ENCODE measurements at places on chromosomes 3 and 15. TPM values are rescaled to one million over a fixed set of nuclear protein-coding genes. Genes with fewer than 3 reads are reported as not detected.

The ARPIN gene
- total RNA-seq: not detected

The GRAMD2A gene
- not detected for total RNA-seq

The CD200R1 gene
- total RNA-seq: 4.4 TPM

GRCh38 chr15:82585072-82585471 is 44.8 kb upstream of the RPS17 start:
- DNase-seq: no peak
- no peaks in the 10 kb centered on the region for H3K4me1 ChIP-seq
- H3K36me3 ChIP-seq: no peaks in the 10 kb centered on the region
- no peak overlapping the region for H3K27ac ChIP-seq
- H3K27me3 ChIP-seq: peaks cover 12% of the 10 kb centered on the region

GRCh38 chr3:48504051-48504946 is at the start of gene SHISA5:
Gene SHISA5, minus strand, starts transcription at chr3:48504174. Its CDS starts 80 bp downstream, at chr3:48504094.
- no peaks in the 10 kb centered on the region for H3K27me3 ChIP-seq
- DNase-seq: peak; percentile 67
- H3K4me1 ChIP-seq: peaks cover 50% of the 10 kb centered on the region

DNA sequence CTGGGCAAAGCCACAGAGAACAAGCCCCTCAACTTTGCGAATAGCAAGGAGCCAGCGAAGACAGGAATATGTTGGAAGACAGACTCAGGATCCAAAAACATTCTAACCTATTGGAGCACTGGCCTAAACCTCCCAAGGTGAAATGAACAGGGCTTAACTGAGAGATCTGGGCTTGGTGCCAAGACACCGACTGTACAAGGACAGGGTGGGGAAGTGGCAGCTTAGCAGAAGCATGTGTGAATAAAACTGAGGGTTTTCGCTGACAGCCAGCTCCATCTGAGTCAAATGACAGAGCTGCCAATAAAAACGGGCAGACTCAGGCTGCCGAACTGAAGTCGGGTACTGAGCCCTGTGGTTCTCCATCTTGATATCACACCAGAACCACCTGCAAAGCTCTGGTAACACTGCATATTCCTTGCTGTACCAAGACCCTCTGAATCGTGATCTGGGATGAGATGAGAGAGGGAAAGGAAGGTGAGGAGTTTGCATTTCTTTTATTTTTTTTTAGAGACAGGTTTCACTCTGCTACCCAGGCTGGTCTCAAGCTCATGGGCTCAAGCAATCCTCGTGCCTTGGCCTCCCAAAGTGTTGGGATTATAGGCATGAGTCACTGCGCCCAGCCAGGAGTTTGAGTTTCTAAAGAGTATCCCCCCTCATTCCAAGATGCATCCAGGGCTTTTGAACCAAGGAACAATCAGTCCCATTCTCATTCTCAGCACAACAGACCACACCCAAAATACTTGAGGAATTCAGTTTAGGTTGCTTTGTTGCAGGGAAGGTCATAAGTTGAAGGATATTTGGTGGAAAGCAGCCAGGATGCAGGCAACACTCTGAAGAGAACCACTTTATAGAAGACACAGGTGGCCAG is 6.0 kb upstream of the PLCB2 start:
- H3K27ac ChIP-seq: peak overlapping the region; percentile 31
- no peak overlapping the region for H3K4me3 ChIP-seq
- H3K4me1 ChIP-seq: peaks cover 22% of the 10 kb centered on the region
- peak; percentile 48 for DNase-seq

The TRIM42 gene
- not detected for total RNA-seq

DNA sequence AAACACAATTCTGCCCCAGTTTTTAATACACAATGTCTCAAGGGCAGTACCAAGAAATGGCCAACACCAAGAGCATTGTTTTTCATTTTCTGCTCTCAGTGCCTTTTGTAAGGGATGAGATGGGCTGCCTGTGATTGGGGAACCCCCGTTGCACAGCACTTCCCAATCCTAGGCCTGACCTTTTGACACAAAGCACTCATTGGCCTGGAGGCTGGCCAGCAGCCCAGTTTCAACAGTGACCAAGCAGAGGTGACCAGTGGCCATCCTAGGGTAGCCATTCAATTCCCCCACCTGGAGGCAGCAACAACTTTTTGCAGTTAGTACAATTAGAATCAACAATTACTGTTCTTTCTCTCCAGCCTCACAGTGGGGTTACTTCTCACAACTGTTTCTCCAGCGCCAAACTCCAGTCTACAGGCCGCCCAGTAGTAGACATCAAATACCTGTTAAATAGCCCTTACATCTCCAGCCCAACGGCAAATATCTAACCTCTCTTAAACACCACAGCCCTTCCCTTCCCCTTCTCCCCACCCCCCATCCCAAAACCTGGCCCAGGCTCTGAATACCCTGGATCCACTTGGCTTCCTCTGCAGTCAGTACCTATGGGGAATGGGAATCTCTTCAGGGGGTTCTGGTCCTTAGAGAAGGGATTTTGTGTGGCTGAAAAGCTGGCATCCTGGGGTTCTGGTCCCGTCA is 8.9 kb upstream of the LRRC2 start:
- no peak for DNase-seq
- H3K4me3 ChIP-seq: no peak overlapping the region
- no peaks in the 10 kb centered on the region for H3K36me3 ChIP-seq
- H3K27ac ChIP-seq: no peak overlapping the region

GRCh38 chr3:118628704-118629341 is 405.8 kb downstream of the IGSF11 start:
- H3K36me3 ChIP-seq: no peaks in the 10 kb centered on the region
- peaks cover 1% of the 10 kb centered on the region for H3K27me3 ChIP-seq
- no peak overlapping the region for H3K4me3 ChIP-seq
- DNase-seq: peak; percentile 32
- no peaks in the 10 kb centered on the region for H3K4me1 ChIP-seq
- no peak overlapping the region for H3K27ac ChIP-seq

The DTWD1 gene
- 14.3 TPM for total RNA-seq

- peaks cover 11% of the 10 kb centered on the region for H3K36me3 ChIP-seq
- no peaks in the 10 kb centered on the region for H3K27me3 ChIP-seq
- DNase-seq: no peak
- H3K4me1 ChIP-seq: peaks cover 12% of the 10 kb centered on the region
These were observed 12.6 kb downstream of the OSBPL11 start for GRCh38 chr3:125582707-125583106.

DNA sequence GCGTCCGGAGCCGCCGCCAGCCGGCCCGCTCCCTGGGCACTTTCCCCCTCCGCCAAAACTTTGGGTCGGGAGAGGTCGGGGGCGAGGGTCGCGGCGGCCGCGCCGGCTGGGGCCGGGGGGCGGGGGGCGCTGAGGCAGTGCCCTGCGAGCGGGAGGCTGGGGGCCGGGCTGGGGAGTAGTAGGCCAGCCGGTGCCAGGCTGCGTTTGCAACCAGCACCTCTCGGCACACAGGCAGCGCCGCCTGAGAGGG is 452 bp downstream of the BBX start:
- H3K4me3 ChIP-seq: peak overlapping the region; percentile 94
- peak overlapping the region; percentile 95 for H3K27ac ChIP-seq
- H3K4me1 ChIP-seq: peaks cover 27% of the 10 kb centered on the region
- no peak for DNase-seq
- no peaks in the 10 kb centered on the region for H3K27me3 ChIP-seq
- H3K36me3 ChIP-seq: peaks cover 9% of the 10 kb centered on the region

DNA sequence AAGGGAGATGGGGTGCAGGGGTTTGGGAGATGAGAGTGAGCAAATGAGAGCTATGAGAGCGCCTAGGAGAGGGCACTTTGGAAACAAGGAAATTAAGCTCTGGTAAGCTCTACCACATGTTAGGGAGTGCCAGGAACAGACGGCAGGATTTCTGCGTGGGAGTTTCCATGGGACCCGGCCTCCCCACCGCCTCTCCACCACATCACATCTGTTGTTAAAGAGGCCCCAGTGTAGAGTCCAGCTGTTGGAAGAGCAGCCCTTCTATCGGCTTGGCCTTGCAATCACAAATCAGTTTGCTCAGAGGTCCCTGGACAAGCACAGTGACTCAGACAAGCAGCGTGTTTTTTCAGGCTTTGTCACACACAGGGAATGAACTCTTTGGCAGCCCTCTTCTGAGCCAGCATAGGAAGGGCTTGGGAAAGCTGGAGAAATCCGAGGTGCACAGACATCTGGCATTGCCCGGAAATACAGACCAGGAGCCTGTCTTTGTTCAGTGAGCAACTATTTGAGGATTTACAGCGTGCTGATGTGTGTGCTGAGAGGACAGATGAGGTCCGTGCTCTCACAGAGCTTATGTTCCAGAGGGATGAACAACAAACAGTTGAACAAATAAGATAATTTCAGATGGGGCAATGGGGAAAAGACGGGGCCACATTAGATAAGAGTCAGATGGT is 370.6 kb upstream of the PROK2 start:
- no peak for DNase-seq
- H3K27me3 ChIP-seq: peaks cover 7% of the 10 kb centered on the region
- H3K4me3 ChIP-seq: no peak overlapping the region
- no peak overlapping the region for H3K27ac ChIP-seq

The MASP1 gene
- not detected for total RNA-seq

DNA sequence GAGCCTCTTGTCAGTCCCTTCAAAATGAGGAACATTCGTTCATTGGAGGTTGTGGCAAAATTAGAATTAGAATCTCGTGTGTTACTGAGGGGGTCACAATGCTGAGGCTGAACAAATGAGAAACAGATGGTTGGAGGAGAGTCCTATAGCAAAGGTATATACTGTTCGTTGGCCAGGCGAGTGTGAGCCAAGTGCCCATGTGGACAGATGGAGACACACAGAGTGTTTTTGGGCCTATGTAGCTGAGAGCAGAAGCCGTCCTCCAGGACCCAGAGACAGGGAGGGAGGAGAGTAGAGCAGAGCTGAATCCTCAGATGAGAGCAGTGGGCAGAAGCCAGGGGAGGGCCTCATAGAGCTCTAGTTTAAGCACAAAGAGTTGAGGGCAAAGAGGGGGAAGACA is 98.9 kb downstream of the NR1D2 start:
- H3K27ac ChIP-seq: no peak overlapping the region
- no peaks in the 10 kb centered on the region for H3K27me3 ChIP-seq
- peaks cover 6% of the 10 kb centered on the region for H3K4me1 ChIP-seq
- no peaks in the 10 kb centered on the region for H3K36me3 ChIP-seq
- DNase-seq: no peak
- no peak overlapping the region for H3K4me3 ChIP-seq

DNA sequence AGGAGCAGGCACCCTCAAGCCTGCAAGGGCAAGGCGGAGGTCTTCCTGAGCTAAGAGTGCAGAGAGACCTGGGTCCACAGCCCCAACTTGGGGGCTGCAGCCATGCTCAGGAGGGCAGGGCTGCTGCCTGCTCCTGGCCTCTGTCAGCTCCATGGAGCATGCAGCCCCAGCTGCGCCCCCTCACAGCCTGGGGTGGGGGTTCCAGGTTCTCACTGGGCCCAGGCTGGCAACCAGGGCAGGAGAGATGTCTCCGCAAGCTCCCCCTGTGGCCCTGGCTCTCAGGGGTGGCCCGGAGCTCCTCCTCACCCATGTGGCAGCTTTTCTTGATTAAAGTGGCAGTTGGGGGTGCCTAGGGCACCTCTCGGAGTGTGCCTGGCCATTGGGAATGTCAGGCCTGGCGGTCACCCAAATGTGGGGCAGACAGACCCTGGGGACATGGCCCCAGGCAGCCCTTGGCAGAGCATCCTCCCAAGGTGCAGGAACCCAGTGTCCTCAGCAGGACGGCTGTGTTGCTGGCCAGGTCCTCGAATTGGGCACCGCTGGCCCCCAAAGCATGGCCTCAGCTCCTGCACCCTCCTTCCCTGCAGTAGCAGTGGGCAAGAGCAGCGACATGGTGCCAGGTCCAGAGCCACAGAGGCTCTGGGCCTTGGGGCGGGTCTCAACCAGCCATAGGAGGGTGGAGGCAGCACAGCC is 210.1 kb upstream of the MLF1 start:
- no peak overlapping the region for H3K27ac ChIP-seq
- DNase-seq: no peak
- H3K4me3 ChIP-seq: no peak overlapping the region
- H3K27me3 ChIP-seq: no peaks in the 10 kb centered on the region

The MLF1 gene
- 3.9 TPM for total RNA-seq

DNA sequence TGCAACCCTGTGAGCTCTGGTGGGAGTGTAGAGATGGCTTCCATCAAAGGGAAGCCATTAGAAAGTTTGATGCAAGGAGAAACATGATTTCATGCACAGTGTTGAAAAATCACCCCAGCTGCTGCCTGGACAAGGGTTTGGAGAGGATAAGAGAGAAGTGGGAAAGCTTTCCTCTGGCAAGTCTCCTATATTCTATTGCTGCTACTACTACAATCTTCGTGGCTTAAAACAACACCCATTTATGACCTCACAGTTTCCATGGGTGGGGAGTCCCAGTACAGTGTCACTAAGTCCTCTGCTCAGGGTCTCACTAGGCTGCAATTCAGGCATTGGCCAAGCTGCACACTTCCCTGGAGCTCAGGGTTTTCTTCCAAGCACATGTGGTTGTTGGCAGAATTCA is 229.3 kb downstream of the TAFA4 start:
- H3K4me3 ChIP-seq: no peak overlapping the region
- no peak for DNase-seq
- no peaks in the 10 kb centered on the region for H3K36me3 ChIP-seq
- H3K4me1 ChIP-seq: no peaks in the 10 kb centered on the region
- H3K27me3 ChIP-seq: no peaks in the 10 kb centered on the region
- H3K27ac ChIP-seq: no peak overlapping the region

DNA sequence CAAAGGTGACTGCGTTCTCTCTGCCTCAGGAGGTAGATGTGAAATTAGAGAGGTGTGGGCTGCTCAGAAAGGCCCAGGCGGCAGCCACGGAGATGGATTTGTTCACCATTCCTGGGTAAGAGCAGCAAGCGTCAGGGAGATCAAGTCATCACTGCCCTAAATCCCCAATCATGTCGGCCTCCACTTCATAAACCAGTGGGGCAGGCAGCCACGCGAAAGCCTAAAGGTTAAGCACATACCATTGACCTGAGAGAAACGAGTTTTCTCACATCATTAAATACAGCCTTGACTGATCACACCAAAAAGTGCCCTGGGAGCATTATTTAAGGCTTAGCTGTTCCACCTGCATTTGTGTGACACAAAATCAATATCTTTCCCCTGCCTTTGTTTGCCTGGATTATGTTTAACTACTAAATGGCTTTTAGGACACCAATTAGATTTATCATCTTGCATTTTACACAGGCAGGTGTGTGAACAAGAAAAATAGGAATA is 50.7 kb upstream of the FOXB1 start:
- DNase-seq: no peak
- no peaks in the 10 kb centered on the region for H3K4me1 ChIP-seq
- no peak overlapping the region for H3K4me3 ChIP-seq
- peaks cover 3% of the 10 kb centered on the region for H3K36me3 ChIP-seq

The CHRNA3 gene
- not detected for total RNA-seq

The CHRM5 gene
- not detected for total RNA-seq

The EPHA3 gene
- total RNA-seq: not detected

- H3K27me3 ChIP-seq: peaks cover 32% of the 10 kb centered on the region
- peaks cover 11% of the 10 kb centered on the region for H3K4me1 ChIP-seq
- no peak overlapping the region for H3K27ac ChIP-seq
- no peaks in the 10 kb centered on the region for H3K36me3 ChIP-seq
These were observed 136.9 kb upstream of the TOPAZ1 start for GRCh38 chr3:44104668-44105321.

Measured in activated CD4-positive, alpha-beta memory T cell treated with anti-CD3 and anti-CD28 coated beads for 36 hours (primary cell).